Stimulated activated CD8-positive, alpha-beta memory T cell treated with anti-CD3 and anti-CD28 coated beads, Interleukin-2, amount 100 ng/mL, for 1 hour (primary cell): ENCODE measurements at places on chromosomes 12 and 14.

GRCh38 chr14:51079085-51079484 is 15.8 kb downstream of the TRIM9 start:
- no peak for DNase-seq

- no peak for DNase-seq
Measured at GRCh38 chr14:68342216-68342763, 450.6 kb downstream of the ZFP36L1 start.

- no peak for DNase-seq
Measured at GRCh38 chr12:105083551-105084105, 630 bp downstream of the ALDH1L2 start.

DNA sequence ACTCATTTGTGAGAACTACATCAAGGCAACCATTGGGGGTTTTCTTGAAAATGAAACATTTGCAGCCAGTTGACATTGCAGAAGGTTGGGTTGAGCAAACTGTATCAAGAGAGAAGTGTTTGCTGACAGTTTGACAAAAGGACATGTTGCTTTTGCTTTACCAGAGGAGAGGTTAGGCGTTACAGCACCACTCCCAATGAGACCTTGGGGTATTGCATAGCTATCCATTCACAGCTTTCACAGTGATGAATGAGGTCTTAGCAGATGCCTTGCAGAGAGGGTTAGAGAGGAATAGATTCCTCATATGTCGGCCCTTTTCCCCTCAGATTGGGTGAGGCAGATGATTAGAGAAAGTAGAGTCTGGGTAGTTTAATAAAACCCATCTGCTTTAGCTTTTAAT is 988.9 kb upstream of the FLRT2 start:
- no peak for DNase-seq

DNA sequence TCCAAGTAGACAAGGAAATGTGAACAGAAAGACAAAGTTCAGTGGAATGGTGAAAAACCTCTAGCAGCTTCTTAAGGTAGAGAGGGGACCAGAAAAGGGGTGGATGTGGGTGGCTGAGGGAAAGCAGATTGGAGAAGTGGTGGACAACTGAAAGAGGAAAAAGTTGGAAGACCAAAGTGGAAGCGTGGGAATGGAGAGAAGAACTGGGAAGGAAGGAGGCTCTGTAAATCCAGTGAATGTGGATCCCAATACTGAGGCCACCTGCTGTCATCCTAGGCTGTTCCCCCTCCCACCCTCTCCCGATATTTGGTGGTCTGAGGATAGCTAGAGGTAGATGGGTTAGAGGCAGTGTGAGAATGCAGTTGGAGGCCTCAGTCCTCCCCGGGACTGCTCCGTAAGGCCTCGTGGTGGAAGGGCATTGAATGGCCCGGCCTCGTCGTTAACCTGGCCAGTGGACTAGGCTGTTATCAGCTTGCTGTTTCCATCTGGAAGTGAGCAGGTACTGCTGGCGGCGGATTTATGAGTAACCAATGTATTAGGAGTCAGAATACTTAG is 822 bp upstream of the POU6F1 start:
- no peak for DNase-seq

DNA sequence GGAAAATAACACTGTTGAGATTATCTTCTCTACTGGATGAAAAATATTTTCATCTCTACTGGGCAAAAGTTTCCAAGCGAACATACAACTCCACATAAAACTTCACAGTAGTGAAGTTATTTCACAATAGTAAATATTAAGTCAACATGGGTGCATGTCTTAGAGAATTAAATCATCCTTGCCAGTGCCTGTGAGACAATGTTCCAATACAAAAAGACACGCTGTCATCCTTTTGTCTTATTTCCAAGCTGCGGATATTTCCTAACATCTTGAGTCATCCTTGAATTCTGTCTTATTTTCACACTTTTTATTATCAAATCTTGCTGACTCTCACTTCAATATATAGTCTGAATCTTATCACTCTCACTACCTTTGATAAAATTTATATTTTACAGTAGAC is 142.9 kb upstream of the KITLG start:
- DNase-seq, result no peak

GRCh38 chr14:91021991-91022621 is 38.3 kb downstream of the RPS6KA5 start:
- DNase-seq, result no peak

GRCh38 chr14:50363714-50364111 is 33.0 kb downstream of the CDKL1 start:
- peak; percentile 17 for DNase-seq

DNA sequence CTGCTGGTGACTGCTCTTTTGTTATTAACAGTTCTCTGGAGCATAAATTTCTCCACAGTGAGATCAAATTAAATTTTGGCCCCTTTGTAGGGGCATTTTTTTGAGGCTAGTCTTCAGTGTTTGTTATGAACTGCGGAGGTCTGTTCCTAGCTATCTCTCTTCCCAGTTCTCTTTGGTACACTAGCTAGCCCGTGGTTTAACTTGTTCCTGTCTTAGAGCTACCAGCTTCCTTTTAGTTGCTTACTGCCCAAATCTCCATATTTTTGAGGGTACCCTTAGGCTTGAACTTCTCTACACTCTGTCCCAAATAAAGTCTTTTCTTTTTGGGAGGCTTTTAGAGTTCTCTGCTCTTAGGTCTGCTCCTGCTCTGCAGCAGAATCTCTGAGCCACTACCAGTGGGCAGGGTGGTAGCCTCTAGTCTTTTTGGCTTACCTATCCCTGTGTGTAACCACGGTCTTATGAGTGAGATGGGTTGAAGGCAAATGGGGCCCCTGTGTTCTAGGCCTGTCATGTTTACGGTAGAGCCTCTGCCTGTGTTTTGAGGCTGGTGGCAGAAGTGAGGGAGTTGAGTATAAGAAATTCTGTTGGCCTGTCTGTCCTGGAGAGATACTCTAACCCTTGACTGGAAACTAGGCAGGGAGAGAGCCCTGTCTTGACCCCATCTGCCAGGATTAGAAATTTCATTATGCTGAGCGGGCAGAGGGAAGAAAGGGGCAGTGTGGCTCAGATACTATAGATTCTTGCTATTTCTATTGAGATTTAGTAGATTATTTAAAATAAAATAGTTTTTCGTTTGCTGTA is 21.0 kb downstream of the CNOT2 start:
- no peak for DNase-seq

DNA sequence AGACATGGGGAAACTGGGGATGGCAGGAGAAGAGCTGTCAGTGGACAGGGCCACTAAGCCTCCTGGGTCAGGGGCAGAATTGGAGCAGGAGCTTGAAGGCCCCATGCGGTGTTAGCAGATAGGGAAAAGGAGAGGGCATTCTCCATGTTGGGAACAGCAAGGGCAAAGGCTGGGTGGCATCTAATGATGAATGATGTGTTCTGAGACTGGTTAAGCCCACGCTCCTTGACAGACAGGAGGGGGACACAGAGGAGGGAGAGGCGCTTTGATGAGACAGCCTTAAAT is 63.0 kb downstream of the CLMN start:
- DNase-seq, result no peak

- DNase-seq, result no peak
Measured at GRCh38 chr14:58793131-58793740, 155.5 kb downstream of the DACT1 start.

DNA sequence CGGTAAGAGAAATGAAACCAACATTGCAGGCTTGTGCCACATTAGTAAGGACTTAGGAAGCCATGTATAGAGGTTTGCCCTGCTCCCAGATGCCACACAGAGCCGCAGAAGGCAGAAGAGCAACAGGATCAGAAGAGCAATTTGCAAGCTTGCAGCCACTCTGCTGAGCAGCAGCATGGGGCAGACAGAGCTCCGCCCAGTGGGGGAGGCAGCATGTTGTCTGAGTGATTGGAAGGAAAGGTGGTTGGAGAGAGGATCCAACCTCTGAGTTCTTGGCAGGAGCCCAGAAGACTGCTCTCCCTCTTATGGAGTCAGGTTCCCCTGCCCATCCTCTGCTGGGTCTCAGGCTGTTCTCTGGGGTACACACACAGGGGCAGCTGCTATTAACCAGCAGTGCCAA is 2.3 kb upstream of the KRT6A start:
- no peak for DNase-seq

- no peak for DNase-seq
Measured at GRCh38 chr14:51447411-51447810, 204.3 kb upstream of the FRMD6 start.

GRCh38 chr14:32925439-32925838 is 13.2 kb upstream of the NPAS3 start:
- no peak for DNase-seq

DNA sequence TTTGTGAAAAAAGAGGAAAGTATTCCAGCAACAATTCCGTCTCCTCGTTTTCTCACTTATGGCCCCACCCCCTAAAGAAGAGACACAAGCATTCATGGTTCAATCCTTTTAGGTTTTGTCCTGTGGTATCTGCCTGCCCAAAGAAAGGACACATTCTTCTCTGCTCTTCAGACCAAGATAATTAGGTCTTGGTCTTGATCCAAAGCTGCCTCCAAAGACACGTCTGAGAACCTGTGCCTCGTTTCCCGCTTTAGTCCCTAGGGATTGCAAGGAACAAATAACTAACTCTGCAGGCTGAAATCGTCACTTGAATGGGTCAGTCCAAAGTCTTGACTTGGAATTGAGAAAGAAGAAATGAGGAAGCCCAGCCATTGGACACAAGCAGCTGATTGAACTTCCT is 202.7 kb upstream of the FAR2 start:
- DNase-seq, result no peak

- DNase-seq, result no peak
Measured at GRCh38 chr14:53778263-53778662, 178.4 kb downstream of the BMP4 start.

- no peak for DNase-seq
Measured at GRCh38 chr14:90700933-90701776, 115.1 kb downstream of the TTC7B start.

DNA sequence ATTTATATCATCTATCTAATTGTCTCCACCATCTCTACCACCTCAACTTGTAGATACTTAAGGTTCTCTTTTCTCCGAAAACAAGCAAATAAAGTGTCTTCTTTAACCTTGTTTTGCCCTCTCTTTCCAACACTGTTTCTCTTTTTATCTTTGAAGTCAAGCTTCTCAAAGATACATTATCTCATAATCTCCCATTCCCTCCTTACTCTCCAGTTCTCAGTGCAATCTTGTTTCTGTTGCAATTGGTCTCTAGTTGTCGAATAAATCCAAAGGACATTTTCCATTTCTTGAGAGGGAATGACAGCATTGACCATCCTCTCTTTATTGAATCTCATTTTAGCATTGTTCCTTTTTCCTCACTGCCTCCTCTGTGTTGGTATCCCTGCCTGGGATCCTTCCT is 383.3 kb downstream of the SOX5 start:
- no peak for DNase-seq

- DNase-seq, result no peak
Measured at GRCh38 chr12:46472893-46473633, 100.5 kb upstream of the SLC38A2 start.

DNA sequence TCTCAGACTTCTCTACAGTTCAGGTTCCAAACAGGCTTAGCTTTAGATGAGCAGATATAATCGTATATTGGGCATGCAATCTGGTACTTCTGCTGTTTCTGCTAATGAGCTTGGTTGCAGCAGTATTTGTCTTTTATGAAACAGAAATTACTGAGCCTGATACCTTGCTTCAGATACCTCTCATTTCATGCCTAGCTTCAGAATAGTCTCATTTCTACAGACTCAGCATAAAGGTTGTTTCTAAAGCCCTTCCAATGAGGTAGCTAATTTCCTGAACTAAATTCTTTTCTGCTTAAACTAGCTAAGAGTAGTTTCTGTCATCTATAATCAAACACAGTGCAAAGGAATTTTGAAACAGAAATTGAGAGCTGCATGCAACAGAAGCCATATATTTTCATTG is 275.0 kb upstream of the KITLG start:
- no peak for DNase-seq

GRCh38 chr12:106919910-106920544 is 35.7 kb upstream of the TMEM263 start:
- no peak for DNase-seq

DNA sequence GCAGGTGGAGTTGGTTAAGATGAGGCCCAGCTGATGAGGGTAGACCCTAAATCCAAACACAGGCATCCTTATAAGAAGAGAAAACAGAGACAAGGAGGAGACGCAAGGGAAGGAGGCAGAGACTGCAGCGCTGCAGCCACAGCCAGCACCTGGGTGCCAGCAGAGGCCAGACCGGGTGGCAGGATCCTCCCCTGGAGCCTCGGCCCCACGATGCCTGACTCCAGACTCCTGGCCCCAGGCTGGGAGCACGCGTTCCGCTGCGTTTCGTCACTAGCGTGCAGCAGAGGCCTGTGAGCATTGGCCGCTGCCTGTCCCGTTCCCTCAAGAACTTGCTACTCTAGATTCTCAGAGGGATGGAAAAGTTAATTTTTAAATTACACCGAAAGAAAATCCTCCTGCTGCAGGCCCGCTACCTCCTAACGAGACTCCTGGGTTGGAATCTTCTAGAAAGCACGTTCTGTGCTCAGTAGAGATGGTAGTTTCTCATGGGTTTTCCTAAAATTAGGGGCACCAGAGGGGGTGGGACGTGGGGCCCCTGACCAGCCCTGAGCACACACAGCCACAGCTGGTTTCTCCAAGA is 57.7 kb upstream of the FBRSL1 start:
- no peak for DNase-seq

GRCh38 chr12:132057691-132058090 is 86.4 kb downstream of the DDX51 start:
- no peak for DNase-seq

DNA sequence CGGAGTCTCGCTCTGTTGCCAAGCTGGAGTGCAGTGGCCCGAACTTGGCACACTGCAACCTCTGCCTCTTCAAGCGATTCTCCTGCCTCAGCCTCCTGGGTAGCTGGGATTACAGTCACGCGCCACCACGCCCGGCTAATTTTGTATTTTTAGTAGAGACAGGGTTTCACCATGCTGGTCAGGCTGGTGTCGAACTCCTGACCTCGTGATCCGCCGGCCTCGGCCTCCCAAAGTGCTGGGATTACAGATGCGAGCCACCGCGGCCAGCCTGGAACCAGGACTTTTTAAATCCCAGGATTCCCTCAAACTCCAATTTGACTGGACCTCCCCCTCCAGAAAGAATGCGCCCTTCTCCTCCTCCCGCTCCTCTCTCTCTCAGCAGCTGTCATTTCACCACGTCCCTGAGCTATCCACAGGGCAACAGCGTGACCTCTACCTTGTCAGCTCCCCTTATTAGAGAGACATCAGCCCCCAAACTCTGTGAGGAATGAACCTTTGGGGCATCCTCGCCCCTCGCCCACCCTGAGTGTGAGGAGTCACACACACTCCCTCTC is 2.0 kb downstream of the ESYT1 start:
- no peak for DNase-seq

DNA sequence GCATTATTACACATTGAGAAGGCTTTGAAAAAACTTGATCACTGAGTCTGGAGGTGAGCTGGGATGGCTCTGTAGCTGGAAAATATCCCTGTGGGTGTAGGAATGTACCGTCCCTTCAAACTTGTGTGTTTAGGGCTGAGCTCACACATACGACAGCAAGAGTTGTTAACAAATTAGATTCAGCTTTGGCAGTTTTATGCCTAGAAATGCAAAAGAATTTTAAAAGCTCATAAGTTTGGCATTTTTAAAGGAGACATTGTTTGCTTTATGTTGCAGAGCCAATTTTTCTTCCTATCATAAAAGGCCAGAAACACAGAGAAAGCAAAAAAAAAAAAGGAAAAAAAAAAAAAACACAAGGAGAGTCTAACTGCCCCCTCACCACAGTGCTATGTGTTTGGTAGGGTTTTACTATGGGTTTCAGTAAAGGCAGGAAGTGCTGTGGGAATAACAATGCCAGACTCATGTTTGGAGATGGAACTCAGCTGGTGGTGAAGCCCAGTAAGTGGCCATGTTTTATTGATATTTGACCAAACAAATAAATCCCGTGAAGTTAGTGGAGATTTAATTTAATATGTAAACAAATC is 78.4 kb downstream of the DAD1 start:
- DNase-seq, result no peak
